ENCODE measurements at places on chromosomes 1 and 21.
A peak's percentile ranks its signal among the peaks of the same experiment; 100 is the strongest.

- DNase-seq = peak; percentile 96
Measured at GRCh38 chr1:15799004-15799867, 8.2 kb downstream of the UQCRHL start.

GRCh38 chr21:45135122-45135521, 60.7 kb downstream of the ADARB1 start:
- DNase-seq = no peak

DNA sequence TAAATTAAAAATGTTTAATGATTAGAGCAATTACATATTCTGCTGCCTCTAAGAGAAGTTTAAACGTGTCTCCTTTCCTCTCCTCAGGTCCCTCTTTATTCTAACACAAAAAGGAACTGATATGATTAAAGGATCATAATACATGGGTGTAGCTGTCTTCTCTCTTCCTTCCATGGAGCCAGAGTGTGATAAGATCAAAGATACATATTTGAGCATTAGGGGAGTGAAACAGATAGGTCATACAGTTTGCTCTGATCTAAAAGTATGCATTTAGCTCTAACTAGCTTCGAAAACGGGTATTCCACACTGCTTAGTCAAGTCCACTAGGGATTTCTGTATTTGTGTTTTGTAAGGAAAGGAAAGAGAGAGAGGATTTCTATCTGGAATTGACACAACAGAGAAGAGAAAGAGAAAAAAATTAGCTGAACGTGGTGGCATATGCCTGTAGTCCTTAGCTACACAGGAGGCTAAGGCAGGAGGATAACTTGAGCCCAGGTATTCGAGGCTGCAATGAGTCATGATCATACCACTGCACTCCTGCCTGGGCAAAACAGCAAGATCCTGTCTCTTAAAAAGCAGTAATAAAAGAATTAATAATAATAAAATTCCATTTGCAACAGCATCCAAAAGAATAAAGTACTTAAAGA, 63.1 kb downstream of the CDC42BPA start:
- no peak for DNase-seq

GRCh38 chr1:93768380-93768863, 86.8 kb upstream of the BCAR3 start:
- no peak for DNase-seq

GRCh38 chr1:168428063-168428731, 115.6 kb downstream of the XCL2 start:
- peak; percentile 71 for DNase-seq

DNA sequence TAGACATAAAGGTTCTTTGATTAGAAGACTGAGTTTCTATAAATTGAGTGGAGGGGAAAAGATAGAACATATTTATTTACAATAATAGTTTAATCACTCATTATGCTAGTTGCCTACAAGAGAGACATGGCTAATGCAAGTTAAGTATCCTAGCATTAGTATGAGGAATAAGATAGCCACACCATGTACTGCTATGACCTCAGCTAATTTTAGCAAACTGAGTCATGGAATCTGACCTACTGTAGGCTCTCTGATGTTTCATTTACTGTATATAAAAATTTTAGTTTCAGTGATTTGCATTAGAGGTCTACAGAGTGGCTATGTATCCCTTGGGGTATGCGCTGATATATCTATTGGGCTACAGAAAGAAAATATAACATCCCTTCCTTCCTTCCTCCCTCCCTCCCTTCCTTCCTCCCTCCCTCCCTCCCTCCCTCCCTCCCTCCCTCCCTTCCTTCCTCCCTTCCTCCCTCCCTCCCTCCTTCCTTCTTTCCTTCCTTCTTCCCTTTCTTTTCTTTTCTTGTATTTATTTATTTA, 5.8 kb downstream of the AGL start:
- no peak for DNase-seq

GRCh38 chr21:35163411-35163810, 114.3 kb upstream of the RUNX1 start:
- DNase-seq = peak; percentile 60

DNA sequence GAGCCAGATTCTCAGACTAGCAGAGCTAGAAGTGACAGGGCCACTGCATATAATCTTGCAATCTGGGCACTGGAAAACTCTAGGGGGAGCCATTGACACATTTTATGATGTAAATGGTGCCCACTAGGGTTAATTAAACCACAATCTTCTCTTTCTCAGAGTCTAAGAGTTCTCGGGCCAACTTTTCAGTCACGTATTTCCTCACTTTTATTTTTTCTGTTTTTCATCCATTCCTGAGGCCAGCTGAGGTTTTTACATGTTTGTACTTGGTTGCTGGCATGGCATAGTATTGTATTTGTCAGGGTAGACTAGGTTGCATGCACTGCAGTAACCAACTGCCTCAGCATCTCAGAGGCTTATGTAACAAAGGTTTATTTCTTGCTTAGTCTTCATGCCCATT, 138.2 kb downstream of the ZNF326 start:
- peak; percentile 23 for DNase-seq

GRCh38 chr1:29122682-29123052, 1.0 kb downstream of the TMEM200B start:
- DNase-seq = peak; percentile 87

GRCh38 chr1:2495026-2495425, 18.9 kb downstream of the PLCH2 start:
- DNase-seq = no peak

DNA sequence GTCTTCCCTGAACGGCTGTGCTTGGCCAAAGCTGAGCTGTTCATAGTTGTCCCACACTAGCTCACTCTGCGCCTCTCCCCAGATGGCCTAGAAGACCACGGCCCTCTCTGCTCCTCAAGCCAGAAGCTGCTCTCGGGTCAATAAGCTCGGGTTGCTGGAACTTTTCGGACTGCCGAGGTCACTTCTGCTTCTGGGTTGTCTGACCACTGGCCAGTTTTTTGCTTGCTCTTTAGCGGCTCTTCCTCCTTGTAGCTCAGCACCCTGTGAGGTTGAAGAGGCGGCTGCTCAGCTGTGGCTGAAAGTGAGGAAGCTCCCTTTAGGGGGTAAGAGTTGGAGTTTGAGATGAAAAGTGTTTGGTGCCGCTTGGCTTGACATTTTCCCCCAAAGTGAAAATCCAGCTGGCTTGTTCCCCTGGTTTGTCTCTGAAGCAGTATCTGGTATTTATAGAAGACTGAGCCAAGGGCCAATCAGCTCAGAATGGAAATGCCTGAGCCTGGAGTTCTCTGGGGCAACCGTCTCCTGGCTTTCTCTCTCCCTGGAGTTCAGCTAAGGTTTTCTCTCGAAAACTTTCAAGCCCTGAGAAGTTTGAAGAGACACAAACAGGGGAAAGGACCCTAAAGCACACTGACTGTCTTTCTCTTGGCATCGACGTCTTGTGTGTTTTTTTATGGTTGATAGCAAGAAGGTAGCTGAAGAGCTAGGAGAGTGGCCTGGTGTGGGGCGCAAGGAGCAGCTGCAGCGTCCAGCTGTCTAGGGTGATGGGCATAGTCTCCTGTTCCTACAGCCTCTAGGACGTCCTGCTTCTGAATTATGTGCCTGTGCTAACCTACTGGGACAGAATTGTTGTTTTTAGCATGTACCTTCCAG, 72.0 kb downstream of the SYT6 start:
- DNase-seq = no peak

GRCh38 chr1:91137173-91137852, 115.5 kb upstream of the ZNF644 start:
- DNase-seq = no peak

DNA sequence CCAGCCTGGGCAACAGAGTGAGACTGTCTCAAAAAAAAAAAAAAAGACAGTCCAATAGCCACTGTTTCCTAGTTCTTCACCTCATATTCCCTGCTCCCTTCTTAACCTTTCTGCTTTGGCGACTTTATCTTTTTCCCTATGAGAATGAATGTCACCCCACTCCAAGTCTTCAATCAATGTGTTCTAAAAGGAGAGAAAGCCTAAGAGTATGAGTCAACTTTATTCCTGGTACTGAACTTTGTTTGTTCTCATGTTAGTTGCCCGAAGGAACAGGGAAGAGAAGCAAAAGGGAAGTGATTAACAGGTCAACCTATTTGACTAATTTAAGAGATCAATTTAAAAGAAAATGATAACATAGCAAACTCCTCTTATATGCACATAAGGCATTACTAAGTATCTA, 39.9 kb upstream of the SLC16A1 start:
- peak; percentile 35 for DNase-seq

- DNase-seq = peak; percentile 28
Measured at GRCh38 chr1:53165408-53165961, 23.0 kb upstream of the SLC1A7 start.

DNA sequence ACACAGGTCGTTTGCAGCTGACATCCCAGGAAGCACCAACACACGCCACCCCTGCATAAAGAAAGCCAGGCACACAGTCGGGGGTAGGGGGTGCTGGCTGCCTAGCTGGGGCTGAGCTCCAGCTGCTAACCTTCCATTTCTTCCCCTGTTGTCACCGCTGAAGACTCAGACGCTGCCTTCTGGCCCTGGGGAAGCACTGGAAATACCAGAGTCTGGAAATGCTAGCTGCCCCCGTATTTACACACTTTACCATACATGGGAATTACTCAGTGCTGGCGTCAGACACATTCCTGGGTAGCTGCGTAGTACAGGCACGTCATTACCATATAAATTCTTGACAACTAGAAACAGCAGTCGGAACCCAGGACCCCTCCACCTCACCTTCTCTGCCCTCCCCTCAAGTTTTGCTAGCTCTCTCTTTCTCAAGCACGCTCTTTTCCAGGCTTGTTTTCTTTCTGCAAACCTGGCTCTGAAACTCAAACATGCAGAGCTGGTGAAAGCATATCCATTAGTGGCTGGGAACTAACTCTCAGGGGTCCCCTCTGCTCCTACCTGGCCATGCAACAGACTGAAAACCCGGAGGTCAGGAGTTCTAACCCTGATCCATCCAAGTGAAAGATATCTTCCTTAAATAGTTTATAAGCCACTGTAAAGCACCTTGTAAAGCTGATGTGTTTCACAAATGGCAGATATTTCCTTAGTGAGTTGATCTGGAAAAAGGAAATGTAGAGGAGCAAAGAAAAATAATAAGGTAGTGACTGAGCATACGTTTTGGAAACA, 3.3 kb downstream of the CSRP1 start:
- DNase-seq = peak; percentile 98

DNA sequence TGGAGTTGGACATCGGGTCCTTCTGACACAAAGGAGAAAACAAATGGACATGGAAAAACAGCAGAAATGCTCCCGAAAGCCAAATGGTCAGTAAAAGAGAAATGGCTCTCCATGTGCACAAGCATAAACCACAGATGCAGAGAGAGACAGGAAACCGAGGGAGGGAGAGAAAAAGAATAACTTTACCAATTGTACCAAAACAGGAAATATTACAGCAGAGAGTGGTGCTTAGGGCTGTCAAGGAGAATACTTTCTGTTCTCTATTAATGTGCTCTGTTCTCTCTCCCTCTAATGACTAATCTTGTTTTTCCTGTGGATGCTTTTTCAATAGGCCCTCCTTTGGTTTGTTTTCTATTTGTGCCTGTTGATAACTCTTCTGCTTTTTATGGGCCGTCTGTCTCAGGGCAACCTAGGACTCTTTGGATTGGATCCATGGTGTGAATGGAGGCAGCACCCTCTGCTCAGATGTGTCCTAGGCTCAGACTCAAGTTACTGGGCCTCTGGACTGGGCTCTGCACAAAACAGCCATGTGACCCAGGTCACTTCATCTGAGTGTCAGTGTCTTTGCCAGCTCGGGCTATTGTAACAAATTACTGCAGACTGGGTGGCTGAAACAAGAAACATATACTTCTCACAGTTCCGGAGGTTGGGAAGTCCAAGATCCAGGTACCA, 663.0 kb downstream of the NPHP4 start:
- DNase-seq = no peak

- no peak for DNase-seq
Measured at GRCh38 chr1:194903524-194903923, 1704.7 kb downstream of the KCNT2 start.

DNA sequence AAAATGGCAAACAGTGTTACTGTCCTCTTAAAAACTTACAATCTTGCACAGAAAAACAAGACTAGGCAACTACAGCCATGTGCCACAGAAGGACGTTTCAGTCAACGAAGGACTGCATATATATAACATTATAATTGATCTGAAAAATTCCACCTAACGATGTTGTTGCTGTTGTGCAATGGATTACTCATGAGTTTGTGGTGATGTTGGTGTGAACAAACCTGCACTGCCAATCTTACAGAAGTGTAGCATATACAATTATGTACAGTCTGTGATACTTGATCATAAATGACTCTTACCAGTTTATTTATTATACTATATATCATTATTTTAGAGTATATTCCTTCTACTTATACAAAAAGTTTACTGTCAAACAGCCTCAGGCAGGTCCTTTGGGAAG, 6.8 kb upstream of the VAMP4 start:
- DNase-seq = no peak

DNA sequence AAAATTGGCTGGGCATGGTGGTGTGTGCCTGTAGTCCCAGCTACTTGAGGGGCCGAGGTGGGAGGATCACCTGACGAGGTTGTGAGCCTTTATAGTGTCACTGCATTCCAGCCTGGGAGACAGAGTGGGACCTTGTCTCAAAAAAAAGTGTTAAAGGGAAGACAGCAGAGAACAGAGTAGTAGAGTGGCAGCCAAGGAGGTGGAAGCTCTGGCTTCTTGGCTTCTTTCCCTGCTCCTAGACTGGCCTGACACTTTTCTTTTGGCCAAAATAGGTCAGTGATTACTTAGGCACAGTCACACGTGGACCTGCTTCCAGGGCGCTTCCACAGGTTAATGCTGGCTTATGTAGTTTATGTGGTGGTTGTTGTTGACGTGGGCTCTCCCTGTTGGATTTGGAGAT, 3.2 kb downstream of the DIP2A start:
- no peak for DNase-seq

GRCh38 chr1:199691540-199691939, 336.0 kb upstream of the NR5A2 start:
- peak; percentile 78 for DNase-seq

- peak; percentile 85 for DNase-seq
Measured at GRCh38 chr1:93615582-93616150, 66.0 kb downstream of the BCAR3 start.

GRCh38 chr1:3063379-3064295, 5.4 kb upstream of the PRDM16 start:
- no peak for DNase-seq

GRCh38 chr1:115286431-115287205, 51.4 kb downstream of the NGF start:
- peak; percentile 38 for DNase-seq
